ENCODE measurements at places on chromosomes 5 and 9.

- DNase-seq = no peak
These were observed 2252.4 kb downstream of the MAT2B start for GRCh38 chr5:165757791-165758190.

GRCh38 chr9:122477346-122477745 is 380 bp downstream of the OR1J1 start:
- no peak for DNase-seq

- DNase-seq = no peak
These were observed 9.6 kb downstream of the STK10 start for GRCh38 chr5:172178301-172178987.

DNA sequence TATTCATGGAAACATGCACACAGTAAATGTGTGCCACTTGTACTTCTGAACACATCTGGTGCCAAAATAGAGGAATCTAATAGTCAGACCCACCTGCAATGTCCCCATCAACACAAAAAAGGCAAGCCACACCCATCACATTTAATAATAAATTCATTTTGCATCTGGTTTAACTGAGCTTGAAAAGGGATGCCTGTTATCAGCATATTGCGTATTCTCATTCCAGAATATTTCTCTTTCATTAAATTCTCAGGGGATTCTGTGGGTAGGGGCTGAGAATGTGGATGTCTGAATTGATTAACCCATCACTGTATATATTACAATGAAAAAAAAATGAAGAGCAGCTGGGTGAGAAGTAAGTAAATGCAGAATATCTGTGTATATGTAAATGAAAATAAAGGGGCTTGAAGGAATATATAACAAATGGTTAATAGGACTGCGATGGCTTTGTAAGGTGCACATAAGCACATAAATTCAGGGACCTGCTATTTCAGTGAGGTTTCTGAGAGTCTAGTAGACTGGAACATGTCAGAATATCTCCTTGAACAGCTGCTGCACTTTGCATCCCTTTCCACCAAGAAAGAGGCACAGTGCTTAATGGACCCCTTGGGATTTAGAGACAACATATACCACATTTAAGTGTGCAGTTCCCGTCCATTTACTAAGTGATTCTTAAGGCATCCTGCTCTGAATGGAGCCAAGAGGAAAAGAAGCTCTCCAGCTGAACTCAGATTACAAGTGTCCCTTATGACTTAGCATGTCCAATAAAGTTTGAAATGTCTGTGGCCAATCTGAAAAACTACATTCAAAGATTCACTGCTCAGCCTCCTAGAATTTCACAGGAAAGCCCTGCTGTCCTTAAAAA is 104.1 kb upstream of the NIPBL start:
- DNase-seq = no peak

GRCh38 chr5:54902791-54903473 is 82.5 kb downstream of the ESM1 start:
- DNase-seq = no peak

- no peak for DNase-seq
These were observed 267.6 kb downstream of the PBX3 start for GRCh38 chr9:126014726-126015125.

DNA sequence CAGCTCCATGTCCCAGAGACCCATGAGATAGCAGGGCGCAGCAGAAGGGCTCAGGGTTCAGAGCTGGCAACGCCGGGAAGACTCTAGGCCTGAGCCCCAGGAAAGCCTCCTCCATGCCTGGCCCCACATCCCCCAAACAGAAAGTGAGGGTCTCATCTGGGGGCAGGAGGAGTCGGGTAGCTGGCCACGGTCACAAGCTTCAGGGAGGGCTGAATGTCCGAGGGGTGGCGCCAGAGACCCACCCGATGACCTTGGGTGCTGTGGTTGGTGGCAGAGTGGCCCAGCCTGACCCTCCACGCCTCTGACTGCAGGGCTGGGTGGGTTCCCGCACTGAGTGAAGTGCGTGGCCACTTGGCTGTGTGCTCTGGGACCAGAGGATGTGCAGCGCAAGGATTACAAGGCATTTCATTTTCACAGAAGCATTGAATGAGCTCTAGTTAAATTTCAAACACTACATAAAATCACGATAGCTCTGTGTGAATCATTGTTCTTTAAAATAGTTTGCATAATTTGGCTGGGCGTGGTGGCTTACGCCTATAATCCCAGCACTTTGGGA is 3.0 kb downstream of the C8G start:
- DNase-seq = no peak

- no peak for DNase-seq
These were observed 82.9 kb downstream of the CDO1 start for GRCh38 chr5:115733607-115734006.

DNA sequence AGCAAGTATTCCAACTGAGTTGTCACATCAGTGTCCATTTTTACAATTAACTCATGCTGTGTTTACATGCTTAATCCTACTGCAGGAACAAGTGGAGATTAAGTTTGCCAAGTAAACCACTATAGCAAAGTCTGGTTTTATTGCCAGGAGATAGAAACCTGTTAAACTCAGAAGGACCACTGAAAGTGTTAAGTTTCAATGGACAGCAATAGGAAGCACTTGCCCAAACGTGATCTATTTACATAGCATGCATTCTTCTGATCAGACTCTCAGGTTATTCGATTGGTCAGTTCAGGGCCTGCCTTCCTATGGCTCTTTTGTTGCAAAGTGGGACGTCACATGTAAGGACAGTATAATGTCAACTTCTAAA is 28.0 kb upstream of the IFNK start:
- no peak for DNase-seq

DNA sequence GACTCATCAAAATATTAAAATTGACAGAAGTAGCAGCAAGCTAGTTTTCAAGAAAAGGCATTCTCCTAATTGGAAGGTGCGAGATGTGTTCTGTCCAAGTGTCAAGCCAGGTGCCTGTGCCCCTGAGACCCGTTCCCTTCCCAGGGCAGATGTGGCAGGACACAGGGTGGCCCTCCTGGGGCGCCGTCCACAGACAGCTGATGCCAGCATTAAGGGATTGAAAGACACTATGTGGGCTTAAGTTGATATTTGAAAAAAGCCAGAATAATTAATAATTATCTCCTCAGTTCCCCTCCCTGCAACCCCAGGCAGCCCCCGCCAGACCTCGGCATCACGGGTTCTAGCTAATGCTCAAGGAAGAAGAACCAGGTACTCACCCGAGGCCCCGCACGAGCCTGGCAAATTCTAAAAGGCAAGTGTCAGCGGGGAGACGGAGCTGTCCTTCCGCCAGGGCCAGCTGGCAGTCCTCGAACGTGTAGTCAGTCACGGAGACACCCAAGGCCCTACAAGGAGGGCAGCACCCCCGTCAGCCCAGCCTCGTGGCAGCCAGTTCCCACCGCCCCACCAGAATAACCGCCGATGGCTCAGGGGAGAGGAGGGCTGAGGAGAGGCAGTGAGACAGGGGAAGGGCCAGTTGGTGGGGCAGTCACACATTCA is 29.1 kb upstream of the SLC6A3 start:
- no peak for DNase-seq

DNA sequence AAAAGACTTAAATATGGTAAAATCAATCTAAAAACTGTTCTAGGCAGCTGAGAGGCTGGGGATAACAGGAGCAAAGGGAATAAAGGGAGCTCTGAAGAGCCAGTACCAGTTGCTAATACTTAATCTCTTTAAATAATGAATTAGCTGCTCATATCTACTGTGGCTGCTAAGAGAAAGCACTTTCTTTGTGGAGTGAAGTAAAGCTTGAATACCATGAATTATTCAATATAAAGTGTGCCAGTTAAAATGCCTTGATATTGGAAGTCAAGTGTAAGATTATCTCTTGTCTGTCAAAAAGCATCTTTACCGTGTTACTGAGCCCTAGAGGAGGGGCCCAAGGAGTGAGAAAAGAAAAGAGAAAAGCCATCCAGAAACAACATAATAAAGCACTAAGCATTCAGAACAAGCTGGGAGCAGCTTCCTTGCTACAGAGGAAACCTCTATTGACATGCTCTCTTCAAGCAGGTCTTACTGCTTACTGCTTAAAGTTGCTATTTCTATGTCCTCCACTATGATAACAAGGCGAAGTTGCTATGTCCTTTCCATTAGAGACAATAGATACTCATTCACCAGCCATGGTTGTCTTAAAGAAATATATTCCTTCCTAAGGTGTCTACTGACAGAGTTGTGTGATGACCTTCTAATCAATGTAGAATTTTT is 297.4 kb downstream of the CETN3 start:
- no peak for DNase-seq

GRCh38 chr5:11557063-11557462 is 347.2 kb downstream of the CTNND2 start:
- no peak for DNase-seq

DNA sequence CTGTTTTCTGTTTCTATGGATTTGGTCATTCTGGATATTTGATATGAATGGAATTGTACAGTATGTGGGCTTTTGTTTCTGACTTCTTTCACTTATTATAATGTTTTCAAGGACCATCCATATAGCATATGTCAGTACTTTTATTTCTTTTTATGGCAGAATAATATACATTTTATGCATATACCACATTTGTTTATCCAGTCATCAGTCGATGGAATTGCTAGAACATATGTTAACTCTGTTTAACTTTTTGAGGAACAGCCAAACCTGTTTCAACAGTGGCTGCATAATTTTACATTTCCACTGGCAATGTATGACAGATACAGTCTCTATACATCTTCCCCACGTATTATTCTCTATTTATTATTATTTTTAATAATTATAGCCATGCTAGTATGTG is 131.6 kb downstream of the PARP8 start:
- DNase-seq = no peak

GRCh38 chr5:5522336-5522735 is 99.9 kb downstream of the ICE1 start:
- no peak for DNase-seq

- no peak for DNase-seq
These were observed 47.5 kb downstream of the UBE2QL1 start for GRCh38 chr5:6496207-6496584.

- no peak for DNase-seq
These were observed 177.2 kb downstream of the GADD45G start for GRCh38 chr9:89781838-89782540.

- no peak for DNase-seq
These were observed 44.8 kb upstream of the SNX2 start for GRCh38 chr5:122730037-122730436.

DNA sequence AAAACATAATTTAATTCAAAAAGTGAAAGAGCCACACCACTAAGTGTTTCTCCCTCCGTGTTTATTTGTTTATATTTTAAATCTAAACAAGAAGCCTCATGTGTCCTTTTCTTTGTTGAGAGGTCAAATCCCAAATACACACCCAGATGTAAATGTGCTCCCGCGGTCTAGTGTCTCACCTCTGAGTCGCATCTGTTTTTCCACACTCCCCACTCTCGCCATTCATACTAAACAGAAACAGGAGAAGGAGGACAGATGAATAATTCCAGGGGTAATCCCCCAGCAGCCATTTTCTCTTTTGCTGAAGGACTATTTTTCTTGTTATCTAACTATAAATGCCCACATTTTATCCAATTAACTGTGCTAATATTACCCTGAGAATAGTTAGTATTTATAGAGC is 361.6 kb upstream of the RIOK2 start:
- DNase-seq = no peak

DNA sequence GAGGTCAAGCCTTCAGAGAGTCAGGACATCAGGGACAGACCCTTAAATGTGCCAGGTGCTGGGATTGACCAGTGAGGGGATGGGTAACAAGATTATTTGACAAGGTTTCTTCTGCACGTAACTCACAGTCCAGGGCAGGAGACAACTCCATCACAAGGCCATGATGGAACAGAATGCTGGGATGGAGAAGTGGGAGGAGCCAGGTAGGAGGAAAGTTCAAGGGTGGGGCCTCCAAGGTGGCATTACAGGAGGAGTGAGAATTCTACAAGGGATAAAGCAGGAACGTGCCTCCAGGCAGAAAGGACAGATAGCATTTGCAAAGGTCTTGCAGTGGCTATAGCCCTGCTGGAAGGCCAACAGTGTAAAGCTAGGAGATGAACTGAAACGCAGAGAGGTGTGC is 102.2 kb downstream of the FGF18 start:
- no peak for DNase-seq

- DNase-seq = no peak
These were observed 3.6 kb upstream of the SLC1A3 start for GRCh38 chr5:36602704-36603321.

GRCh38 chr9:111622626-111623025 is 8.5 kb upstream of the DNAJC25 start:
- no peak for DNase-seq

DNA sequence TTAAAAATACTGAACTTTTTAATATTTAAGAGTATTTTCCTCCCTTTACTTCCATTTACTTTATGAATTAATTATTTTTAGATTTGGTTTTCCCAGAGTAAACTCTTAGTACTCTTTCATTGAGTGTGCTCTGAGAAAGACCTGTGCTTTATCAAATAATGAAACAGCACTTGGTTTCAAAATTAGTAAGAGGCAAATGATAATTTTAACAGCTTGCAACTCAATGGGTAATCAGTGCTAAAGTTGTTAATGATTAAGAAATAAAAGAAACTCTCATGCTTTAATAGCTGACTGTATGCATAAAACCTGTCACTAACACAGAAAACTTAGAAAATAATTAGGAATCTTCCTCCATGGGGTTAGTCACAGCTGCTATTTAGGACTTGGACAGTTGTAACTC is 244.4 kb downstream of the RFX3 start:
- DNase-seq = no peak

- no peak for DNase-seq
These were observed 17.0 kb downstream of the MRPL36 start for GRCh38 chr5:1782385-1783215.

DNA sequence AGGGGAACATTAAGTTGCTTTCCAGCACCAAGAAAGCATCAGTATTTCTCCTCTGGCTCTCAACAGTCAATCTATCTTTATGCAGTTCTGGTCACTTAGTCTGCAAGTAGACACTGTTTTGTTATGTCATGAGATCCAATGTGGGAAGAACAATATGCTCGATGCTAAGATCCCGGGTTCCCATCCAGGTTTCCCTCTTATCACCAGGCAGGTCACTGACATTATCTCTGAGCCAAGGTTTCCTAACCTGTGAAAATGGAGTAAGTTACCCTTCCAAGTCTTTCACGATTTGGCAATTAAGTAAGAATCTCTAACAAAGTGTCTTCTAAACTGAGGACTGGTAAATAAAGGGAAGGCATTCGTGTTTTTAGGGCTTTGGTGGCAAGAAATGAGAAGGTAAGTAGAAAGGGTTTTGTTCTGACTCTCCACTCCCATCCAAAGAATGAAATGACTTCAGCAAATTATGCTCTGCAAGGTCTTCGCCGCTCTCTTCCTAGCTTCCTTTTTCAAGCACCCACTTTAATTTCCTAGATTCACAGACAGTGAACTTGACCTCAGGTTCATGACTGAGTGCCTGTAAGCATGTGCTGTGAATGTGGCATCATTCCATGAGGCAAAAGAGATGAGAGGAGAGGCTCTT is 86.4 kb downstream of the DCP2 start:
- no peak for DNase-seq

- DNase-seq = no peak
These were observed 2.3 kb downstream of the NKX2-5 start for GRCh38 chr5:173232499-173233346.

Data from stimulated activated CD8-positive, alpha-beta memory T cell treated with anti-CD3 and anti-CD28 coated beads, Interleukin-7, amount 100 ng/mL, for 1 hour (primary cell).